ENCODE measurements at places on chromosomes 5 and 9. TPM values are rescaled to one million over a fixed set of nuclear protein-coding genes. Genes with fewer than 3 reads are reported as not detected.

DNA sequence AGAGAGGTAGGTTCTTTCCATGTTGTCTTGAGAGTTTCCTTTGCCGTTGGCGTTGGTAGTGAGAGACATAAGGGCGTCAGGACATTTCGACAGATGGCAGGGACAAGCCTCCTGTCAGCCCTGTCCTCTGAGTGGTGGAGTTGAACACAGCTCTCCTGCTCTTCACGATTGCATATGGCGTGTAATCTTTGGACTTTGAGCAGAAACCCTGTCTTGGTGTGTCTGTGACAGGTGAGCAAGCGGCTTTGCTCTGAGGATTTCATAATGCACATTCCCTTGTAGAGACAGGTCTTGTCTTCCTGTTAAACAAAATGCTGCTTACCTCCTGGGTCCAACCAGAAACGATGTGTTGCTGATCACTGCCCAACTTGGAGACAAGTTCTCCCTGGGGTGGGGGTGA is 146.5 kb downstream of the NXNL2 start:
- peaks cover 2% of the 10 kb centered on the region for H3K27me3 ChIP-seq
- no peaks in the 10 kb centered on the region for H3K36me3 ChIP-seq
- H3K27ac ChIP-seq: no peak overlapping the region
- DNase-seq: no peak
- H3K4me1 ChIP-seq: no peaks in the 10 kb centered on the region
- no peak overlapping the region for H3K4me3 ChIP-seq

Gene GRHPR
- total RNA-seq: 70.1 TPM

Gene ELAVL2
- total RNA-seq: 0.33 TPM

- DNase-seq: no peak
- no peaks in the 10 kb centered on the region for H3K27me3 ChIP-seq
- H3K36me3 ChIP-seq: no peaks in the 10 kb centered on the region
Measured at GRCh38 chr5:100691548-100691947, 156.4 kb downstream of the FAM174A start.

DNA sequence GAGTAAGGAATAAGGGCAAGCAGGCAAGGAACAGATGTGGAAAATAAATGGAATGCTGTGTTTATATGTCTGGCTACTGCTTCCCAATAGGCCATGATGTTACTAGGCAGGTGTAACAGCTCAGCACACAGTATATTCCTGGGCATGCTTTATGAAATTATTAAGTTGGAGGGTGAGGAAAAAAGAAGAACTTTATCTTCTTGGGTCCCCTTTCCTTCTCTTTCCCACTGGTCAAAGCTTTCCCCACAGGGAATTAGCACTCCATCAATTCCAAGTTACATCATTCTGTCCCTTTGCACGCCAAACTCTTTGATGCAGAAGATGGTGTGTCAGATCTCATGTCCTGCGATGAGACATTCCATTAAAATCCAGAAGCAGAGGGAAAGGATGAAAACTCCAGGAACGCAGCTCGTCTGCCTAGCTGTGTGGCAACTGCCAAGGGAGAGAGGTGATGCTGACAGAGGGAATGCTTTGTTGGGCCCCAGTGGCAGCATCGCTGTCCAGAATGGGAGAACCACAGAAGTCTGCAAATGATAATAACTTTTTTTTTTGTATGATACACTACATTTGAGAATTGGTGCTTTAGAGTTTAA is 447.3 kb upstream of the ARRDC3 start:
- H3K4me1 ChIP-seq: no peaks in the 10 kb centered on the region
- no peaks in the 10 kb centered on the region for H3K27me3 ChIP-seq
- no peak for DNase-seq
- H3K4me3 ChIP-seq: no peak overlapping the region

Gene NPR3
- total RNA-seq: 4.9 TPM

DNA sequence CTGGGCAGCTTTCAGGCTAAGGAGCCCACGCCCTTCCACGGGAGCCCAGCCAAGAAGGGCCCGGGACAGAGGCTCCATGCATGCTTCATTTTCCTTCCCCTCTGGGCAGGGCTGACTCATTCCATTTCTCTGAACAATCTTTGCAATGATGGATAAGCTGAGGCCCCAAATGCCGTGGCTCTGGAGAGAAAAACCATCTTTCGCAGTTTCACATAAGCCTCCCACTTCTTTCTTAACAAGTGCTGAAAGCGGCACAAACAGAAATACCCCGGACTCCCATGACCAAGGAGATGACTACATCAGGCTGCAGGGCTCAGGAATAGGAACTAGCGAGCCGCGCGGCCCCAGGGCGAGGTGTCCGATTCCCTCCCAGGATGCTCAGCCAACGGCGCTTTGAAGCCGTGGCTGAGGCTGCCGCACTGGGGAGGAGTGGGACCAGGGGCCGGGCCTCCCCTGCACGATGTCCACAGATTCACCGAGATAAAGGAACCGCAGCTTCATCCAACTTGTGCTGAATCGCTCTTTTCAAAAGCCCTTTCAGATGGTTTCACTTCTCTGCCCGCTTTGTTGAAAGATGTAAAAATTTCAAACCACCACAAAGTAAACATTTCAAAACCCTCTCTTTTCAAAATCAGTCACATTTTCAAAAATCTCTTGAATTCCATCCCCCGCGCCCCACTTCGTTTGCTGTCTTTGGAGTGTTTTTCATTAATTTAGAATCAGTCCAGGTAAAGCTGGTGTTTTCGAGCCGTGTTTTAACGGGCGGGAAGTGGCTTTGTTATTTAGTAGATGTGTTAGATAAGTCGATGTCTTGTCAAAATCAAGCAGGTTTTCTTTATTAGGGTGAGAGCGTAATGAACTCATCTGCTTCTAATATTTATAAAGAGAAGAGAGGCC is 96.5 kb upstream of the LMX1B start:
- peak overlapping the region; percentile 31 for H3K27ac ChIP-seq
- peaks cover 59% of the 10 kb centered on the region for H3K27me3 ChIP-seq
- H3K36me3 ChIP-seq: no peaks in the 10 kb centered on the region

- H3K36me3 ChIP-seq: no peaks in the 10 kb centered on the region
- H3K27ac ChIP-seq: no peak overlapping the region
- DNase-seq: no peak
- no peak overlapping the region for H3K4me3 ChIP-seq
- no peaks in the 10 kb centered on the region for H3K27me3 ChIP-seq
- no peaks in the 10 kb centered on the region for H3K4me1 ChIP-seq
Measured at GRCh38 chr5:13427827-13428557, 516.5 kb downstream of the DNAH5 start.

DNA sequence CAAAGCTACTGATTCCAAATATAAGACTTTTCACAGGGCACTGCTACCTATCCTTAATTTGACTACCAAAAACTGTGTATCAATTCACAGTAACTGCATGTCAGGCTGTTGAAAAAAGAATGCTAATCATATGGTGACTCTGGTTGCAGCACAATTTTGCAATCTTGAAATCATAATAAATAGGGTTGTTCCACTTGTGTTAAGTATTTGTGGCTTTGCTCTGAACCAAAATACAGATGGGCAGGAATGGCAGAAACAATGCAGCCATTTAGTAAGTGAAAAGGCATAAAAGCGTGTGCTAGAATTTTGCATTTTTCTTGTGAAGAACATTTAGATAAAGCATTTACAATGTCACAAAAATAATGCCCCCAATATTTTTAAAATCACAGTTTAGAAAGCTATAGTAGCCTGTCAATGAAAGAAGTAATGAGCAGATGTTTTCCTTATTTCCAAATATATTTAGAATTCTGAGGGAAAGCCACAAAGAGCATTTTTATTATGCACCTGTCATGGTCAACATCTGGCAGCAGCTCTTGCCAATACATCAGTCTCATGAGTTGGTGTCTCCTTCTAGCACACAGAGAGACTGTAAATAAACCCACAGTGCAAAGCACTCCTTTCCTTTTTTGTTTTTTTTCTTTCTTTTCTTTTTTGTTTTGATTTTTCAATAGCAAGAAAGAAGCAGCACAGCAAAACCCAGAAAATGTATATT is 54.8 kb upstream of the PAM start:
- no peaks in the 10 kb centered on the region for H3K4me1 ChIP-seq
- no peak overlapping the region for H3K27ac ChIP-seq
- no peaks in the 10 kb centered on the region for H3K36me3 ChIP-seq
- no peaks in the 10 kb centered on the region for H3K27me3 ChIP-seq

DNA sequence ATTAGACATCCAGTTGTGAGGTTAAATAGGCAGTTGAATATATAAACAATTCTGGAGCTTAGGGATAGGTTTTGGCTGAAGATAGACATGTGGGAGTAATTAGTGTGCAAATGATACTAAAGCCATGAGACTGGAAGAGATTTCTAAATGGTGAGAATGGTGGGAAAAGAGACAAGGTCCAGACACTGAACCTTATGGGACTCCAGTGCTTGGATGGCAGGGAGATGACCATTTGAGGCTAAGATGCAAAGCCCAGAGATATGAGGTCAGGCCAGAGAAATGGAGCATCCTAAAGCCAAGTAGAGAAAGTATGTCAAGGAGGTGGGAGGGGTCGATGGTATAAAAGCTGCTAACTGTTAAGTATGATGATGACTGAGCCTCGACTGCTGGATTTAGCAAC is 115.6 kb downstream of the SEMA5A start:
- no peaks in the 10 kb centered on the region for H3K4me1 ChIP-seq
- no peak overlapping the region for H3K4me3 ChIP-seq
- H3K27me3 ChIP-seq: no peaks in the 10 kb centered on the region
- no peak overlapping the region for H3K27ac ChIP-seq

Gene LPAR1
- 8.4 TPM for total RNA-seq

Gene GABRA1
- total RNA-seq: 2.7 TPM

- H3K27me3 ChIP-seq: no peaks in the 10 kb centered on the region
- H3K4me1 ChIP-seq: no peaks in the 10 kb centered on the region
- H3K27ac ChIP-seq: no peak overlapping the region
- no peak for DNase-seq
- H3K4me3 ChIP-seq: no peak overlapping the region
- no peaks in the 10 kb centered on the region for H3K36me3 ChIP-seq
Measured at GRCh38 chr5:145636371-145636770, 198.8 kb downstream of the PRELID2 start.

- no peaks in the 10 kb centered on the region for H3K4me1 ChIP-seq
- H3K27ac ChIP-seq: no peak overlapping the region
- no peak overlapping the region for H3K4me3 ChIP-seq
- no peaks in the 10 kb centered on the region for H3K27me3 ChIP-seq
- no peaks in the 10 kb centered on the region for H3K36me3 ChIP-seq
- DNase-seq: no peak
Measured at GRCh38 chr5:82594097-82594496, 315.9 kb upstream of the RPS23 start.

DNA sequence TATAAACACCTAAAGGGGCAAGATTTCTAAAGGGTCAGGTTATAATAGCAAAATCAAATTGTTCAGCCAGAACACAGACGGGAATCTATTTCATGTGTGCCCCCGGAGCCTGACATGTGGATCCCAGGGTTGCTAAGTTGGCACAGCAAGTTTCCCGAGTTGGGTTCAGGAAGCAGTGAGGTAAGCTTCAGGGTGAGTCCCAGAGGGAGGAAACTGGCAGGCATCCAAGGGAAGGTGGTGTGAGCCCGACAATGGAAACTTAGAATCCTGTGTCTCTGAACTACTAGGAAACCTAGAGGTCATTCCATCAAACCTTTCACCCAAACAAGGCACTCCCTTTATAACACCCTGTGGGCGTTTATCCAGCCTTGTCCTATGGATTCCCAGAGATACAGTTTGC is 98.4 kb downstream of the ADRB2 start:
- no peaks in the 10 kb centered on the region for H3K4me1 ChIP-seq
- DNase-seq: no peak
- peaks cover 2% of the 10 kb centered on the region for H3K27me3 ChIP-seq
- H3K4me3 ChIP-seq: no peak overlapping the region

Data from thymus (tissue), 14 donors.